Activated CD4-positive, alpha-beta T cell treated with anti-CD3 and anti-CD28 coated beads for 1 hour (primary cell): ENCODE measurements at places on chromosomes 3 and 15.

DNA sequence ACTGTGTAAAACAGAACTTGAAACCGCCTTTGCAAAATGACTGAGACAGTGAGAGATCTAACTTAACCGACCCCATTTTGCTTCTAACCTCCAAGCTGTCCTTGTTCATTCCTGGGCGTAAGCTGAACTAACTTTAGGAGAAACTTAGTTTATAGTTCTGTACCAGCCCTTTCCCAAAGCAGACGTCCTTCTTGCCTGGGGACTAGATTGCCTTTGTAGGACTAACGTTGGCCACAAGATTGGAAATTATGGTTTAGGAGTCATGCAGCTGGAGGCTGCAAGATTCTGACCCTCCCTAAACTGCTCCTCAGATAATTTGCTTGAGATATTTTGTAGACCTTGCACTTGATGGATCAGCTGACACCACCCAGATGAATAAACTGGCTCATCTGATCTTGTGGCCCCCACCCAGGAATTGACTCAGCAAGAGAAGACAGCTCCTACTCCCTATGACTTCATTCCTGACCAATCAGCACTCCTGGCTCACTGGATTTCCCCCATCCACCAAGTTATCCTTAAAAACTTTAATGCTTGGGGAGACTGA, 219.9 kb upstream of the PROK2 start:
- no peak for DNase-seq

- no peak for DNase-seq
These were observed 93.0 kb downstream of the CPN2 start for GRCh38 chr3:194257916-194258668.

- DNase-seq = no peak
These were observed 86.4 kb downstream of the POLR2M start for GRCh38 chr15:57792724-57793449.

DNA sequence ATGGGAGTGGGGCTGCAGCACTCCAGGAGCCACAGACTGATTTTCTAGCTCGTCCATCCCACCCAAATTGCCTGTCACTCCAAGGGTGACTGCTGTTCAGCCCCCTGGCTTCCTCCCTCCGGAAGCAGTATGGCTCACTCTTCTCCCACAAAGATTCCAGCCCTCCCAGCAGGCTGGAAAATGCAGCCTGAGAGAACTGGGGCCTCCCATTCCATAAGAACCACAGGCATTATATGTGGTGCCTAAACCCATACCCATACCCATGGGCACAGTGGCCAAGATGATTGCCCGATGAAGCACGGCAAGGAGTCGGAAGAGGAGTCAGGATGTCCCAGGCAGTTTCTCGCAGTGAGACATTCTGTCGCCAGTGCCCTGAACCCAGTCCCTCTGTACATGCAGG, 6.0 kb upstream of the VILL start:
- no peak for DNase-seq
